Kidney tubule cell (primary cell): ENCODE measurements at places on chromosomes 16 and 17.
A peak's percentile ranks its signal among the peaks of the same experiment; 100 is the strongest.

DNA sequence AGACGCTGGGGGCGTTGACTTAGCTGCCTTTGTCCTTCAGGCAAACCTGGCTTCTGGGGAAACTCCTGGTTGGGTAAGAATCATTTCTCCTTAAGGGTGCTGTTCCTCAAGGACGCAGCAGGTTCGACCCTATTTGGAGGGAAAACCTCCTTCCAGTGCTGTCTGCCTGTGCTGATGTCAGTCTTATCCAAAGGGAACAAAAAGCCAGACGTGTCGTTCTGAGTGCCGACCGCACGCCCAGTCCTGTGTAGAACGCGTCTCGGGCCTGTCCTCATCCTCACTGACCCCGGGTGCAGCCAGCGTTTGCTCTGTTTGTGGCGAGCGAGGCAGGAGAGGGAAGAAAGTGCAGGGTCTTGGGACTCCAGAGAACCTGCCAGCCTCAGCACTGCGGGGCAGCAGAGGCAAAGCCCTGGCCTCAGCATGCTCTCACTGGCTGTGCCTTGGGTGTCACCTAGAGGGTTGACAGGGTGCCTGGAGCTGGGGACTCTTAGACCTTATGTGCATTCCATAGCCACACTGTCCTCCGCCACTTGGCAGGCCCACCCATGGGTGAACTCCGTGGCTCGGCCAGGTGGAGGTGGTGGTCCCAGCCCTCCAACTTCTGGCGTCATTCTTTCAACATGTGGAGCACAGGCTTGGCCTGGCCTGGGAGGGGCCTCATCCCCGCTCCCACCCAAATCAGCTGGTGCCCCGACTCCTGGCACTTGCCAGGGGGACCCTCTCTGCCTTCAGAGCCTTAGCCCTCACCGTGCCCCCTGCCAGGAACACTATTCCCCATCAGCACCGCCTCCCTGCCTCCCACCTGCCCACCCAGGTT, 6.0 kb downstream of the SNN start:
- no peak for DNase-seq

- no peak for DNase-seq
Measured at GRCh38 chr17:17569691-17570090, 21.8 kb downstream of the PEMT start.

GRCh38 chr16:69325784-69326171, 4.6 kb downstream of the PDF start:
- no peak for DNase-seq

- no peak for DNase-seq
Measured at GRCh38 chr16:53031323-53031942, 21.3 kb downstream of the CHD9NB start.

- DNase-seq = no peak
Measured at GRCh38 chr16:14133907-14134306, 62.8 kb downstream of the MRTFB start.

DNA sequence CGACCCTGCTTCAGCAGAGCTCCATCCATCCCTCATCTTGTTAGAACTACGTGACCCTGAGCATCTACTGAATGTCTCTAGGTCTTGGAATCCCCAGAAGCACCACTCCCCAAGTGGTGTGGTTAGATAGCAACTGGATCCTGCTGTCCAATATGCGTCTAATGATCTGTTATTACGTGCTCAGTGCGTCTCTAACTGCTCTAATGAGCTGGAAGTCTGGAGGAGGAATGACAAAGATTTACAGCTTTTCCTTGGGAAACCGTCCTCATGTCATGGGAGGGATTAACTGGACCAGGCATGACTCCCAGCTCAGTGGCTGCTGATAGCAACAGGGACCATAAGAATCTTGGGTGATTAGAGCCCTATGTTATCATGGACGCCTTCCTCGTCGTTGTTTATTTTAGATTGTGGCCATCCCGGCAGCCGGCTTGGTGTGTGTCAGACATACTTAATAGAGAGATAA, 150.9 kb downstream of the HS3ST3B1 start:
- DNase-seq = no peak

GRCh38 chr17:4480929-4481898, 17.5 kb upstream of the SPNS2 start:
- DNase-seq = peak; percentile 56

DNA sequence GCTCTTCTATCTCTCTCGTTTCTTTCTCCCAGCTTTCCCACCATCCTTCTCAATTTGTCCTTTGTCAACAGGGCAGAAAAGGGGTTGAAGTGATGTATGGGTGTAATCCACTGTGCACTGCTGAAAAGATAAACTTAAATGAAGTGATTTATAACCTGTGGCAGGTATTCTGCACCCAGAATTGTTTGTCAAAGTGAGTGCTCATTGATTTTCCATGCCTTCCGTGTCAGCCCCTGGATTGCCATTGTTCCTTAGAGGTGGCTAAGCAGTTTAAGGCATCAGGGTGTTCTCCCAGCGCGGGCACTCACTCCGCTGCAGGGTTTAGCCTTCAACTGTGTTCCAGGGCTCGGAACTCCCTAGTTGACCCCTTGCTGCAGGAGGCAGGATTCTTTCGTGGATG, 82.9 kb downstream of the PITPNC1 start:
- DNase-seq = no peak

DNA sequence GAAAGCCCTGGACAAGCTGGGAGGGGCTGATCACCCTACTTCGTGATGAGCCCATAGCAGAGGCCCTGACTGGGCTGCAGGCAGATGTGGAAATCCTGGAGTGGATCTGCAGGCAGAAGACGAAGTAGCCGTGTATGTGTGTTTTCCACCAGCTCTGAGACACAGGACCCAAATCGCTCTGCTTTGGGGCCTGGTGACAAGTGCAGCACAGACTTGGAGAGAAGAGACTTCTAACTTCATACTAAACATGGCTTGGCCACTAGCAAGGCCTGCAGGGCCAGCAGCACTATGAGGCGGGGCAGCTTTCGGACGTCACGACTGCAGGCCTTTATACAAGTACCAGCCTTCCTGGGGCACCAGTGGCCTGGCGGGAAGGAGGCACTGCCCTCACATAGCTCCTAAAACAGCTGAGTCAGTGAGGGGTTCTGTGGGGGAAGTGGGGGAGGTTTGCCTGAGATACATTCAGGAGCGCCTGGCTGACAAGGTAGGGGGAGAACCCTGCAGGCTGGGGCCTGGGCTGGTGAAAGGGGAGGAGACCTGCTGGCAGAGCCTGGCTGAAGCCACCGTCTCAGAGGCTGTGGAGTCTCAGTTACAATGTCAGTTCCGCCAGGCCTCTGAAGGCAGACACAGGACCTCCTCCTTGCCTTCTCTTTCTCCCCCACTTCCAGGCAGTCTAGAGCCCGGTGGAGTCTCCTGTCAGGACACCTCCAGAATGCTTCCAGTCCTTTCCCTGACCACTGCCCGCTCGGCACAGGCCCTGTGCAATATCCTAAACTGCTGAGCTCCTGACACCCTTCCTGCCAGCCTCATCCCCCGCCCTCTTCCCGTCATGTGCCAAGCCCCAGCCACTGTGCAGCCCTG, 73.4 kb downstream of the WSB1 start:
- no peak for DNase-seq

DNA sequence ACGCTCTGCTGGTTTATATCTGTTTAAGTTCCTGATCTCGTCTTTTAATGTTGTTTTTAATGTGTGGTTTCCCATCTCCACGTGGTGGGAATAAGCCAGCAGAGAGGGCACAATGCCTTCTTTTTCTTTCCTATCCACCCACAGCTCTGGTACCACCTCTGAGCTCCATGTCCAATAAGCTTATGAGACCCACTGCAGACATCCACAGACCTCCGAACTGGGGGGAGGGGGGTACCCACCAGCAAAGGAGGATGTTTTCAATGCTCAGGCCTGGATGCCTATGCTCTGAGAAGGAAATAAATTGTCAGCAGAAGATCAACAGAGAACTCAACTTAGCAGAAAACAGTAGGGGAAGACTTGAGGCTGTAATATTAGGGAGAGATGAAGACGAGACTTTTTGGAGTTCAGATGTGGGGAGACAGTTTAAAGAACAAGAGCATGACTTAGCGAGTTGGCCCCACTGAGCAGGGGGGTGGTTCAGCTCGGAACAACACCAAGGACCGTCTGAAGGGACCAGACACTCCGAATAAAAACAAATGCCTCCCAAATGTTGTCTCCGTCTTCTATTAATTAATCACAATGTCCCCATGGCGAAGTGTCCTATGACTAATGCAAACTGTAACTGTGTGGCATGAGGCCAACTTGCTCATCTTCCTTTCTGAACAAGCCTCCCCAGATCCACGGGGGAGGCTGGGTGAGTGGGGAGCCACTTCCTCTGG, 62.7 kb downstream of the GAS7 start:
- DNase-seq = peak; percentile 38

DNA sequence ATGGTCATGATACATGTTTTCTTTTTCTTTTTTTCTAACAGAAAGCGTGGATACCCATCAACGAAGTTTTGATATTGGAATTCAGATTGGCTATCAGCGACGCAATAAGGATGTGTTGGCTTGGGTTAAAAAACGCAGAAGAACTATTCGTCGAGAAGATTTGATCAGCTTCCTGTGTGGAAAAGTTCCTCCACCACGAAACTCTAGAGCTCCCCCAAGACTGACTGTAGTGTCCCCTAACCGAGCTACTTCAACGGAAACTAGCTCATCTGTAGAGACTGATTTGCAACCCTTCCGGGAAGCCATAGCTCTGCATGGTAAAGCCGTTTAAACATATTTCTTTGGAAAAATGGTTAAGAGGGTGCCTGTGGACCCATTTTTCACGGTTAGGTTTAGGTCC, 11.5 kb downstream of the HAPSTR1 start:
- no peak for DNase-seq

- peak; percentile 40 for DNase-seq
Measured at GRCh38 chr16:68524069-68524820, 14.8 kb upstream of the ZFP90 start.

DNA sequence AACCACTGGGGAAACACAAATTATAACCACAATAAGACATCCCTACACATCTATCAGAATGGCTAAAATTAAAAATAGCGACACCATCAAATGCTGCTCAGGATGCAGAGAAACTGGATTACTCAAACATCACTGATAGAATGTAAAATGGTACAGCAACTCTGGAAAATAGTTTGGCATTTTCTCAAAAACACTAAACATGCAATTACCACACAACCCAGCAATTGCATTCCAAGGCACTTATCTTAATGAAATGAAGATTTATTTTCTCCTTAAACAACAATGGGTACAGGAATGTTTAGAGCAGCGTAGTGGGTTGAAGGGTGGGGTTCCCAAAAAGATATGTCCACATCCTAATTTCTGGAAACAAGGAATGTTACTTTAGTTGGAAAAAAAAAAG, 309.0 kb upstream of the PMFBP1 start:
- DNase-seq = no peak

DNA sequence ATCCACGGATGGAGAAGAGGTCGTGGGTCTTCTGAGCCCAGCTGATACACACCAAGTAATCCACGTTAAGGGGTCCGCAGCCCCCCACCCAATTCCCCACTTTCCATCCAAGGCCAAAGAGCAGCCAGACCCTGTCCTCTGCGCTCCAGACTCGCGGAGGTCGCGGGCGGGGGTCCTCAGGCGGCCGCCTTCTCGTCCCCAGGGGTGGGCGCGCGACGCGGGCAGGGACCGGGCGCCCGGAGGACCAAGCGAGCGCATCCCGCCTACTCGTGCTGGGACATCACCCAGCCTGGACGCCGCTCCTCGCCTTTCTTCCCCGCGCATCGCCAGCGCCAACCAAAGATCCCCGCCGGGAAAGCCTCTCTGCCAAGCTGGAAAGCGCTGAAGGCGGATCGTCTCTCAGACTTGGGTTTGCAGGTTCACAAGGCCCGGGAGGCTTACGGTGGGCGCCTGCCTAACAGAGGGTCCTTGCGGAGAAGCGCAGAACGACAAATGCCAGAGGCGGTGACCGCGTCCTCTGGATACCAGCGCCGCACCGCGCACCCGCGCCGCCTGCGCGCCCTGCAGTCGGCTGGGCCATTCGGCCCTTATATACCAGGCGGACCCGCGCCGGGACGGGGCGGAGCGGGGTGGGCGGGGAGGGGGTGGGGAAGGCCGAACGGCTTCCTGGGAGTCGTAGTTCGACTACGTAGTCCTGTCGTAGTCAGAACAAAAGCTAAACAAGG, 471.6 kb downstream of the SOX9 start:
- peak; percentile 87 for DNase-seq

- DNase-seq = no peak
Measured at GRCh38 chr16:84245956-84246678, 6.3 kb upstream of the KCNG4 start.

DNA sequence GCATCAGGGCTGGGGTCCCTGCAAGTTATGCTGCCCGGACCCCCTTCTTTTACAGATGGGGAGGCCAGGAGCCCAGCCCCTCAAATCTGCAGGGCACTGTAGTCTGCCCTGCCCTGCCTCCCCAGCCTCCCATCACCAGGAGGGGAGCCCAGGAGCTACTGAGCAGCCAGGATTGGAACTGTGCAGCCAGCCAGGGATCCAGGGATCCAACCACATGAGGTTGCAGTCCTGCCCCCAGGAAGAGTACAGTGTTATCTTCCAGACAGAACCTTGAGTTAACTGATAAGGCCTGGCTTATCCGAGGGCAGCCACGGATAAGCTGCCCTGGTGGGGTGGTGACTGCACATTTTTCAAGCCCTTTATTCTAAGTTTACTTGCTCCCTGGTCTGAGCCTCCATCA, 11.4 kb upstream of the NDRG4 start:
- no peak for DNase-seq

DNA sequence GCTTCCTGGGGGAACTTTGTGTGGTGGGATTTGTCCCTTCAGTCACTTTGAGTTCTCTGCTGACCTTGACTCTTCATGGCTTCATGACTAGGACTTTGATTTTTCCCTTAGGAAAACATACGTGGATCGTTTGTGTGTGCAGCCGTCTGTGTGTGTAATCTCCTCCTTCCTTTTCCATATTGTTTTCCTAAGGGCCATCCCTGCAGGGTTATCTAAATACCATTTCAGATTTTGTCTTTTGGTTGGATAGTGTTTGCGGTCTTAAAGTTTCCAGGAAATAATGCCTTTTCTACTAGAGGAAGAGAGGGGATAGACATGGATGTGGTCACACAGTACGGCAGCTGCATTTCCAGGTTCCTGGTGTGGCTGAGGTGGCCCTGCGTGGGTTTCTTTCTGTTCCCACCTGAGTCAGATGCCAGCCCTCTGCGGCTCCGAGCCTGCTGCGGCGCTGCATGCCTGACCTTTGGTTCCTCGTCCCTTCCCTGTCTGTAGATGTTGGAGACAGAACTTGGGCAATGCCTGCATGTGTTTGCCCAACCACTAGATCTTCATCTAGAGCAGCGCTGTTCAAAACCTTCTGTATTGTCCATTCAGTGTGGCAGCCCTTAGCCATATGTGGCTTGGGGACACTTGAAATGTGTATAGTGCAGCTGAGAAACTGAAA, 72.0 kb upstream of the LGALS9 start:
- DNase-seq = no peak

GRCh38 chr17:16247586-16247984, 30.6 kb downstream of the PIGL start:
- no peak for DNase-seq
